ENCODE measurements at places on chromosomes 1 and 21.

DNA sequence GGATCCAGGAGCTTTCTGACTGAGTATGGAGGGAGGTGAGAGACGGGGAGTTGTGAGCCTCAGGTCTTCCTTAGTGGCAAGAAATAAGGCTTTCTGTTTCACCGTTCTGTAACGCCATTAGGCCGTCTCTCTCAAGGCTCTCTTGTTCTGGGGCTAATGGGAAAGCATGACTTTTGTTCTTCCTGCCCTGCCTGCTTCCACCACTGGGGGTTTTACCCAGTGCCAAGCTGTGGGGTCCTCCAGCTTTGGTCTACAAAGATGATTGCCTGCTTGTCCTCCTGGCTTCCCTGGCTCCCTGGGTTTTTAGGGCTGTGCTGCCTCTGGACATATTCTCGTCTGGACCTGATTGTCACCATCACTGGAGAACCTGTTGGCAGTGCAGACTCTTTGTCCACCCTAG is 74.8 kb upstream of the TINAGL1 start:
- DNase-seq = no peak

DNA sequence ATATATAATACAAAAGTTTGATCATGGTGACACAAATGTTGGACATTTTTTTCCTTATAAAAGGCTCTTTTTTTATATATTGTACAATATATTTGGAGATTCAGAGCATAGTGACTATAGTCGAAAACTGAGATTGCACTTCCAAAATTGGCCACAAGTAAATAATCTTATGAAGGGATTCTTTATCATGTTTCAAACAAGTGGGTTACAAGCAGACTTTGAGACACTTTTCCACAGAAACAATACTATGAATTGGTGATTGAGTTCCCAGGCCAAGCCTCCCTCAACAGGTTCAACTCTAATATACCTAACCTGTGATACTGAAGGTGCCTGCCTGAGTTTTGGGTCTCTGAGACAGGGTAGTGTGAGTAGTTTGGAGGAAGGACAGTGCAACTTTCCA is 13.8 kb downstream of the LEPR start:
- no peak for DNase-seq

- peak; percentile 55 for DNase-seq
These were observed 1.0 kb upstream of the DCAF6 start for GRCh38 chr1:167935216-167936067.

DNA sequence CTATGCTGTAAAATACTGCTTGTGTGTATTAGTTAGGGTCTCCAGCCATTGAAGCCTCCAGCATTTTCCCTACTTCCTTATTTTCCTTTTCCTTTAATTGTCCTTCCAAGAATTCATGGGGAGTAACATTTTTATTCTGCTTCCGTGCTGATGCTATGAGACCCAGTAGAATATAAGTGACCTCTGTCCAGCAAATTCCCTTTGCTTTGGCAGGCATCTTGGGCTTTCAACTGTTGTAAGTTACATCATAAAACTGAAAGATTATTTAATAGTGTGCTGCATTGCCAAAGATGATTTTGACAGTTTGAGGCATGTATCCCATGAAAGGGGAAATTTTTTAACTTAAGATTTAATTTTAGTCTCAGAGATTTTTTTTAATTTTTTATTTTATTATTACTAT is 48.1 kb upstream of the B3GALT2 start:
- no peak for DNase-seq

DNA sequence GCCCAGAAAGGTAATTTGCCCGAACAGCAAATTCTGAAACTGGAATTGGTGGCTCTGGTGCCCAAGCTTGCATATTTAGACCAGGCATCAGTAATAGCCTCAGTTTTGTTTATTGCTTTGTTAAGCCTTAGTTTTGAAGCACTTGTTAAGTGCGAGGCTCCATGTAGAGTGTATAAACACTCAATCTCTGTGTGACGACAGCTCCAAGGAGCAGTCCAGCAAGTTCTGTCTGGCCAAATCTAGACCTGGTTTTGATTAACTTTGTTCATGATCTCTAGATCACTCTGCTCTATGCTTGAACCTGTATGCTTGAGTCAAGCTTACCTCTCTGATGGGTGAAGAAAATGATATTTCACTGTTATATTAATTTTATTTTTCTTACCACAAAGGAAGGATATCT is 37.4 kb downstream of the DOP1B start:
- DNase-seq = no peak

GRCh38 chr1:111249960-111250359 is 22.4 kb downstream of the CHI3L2 start:
- no peak for DNase-seq

DNA sequence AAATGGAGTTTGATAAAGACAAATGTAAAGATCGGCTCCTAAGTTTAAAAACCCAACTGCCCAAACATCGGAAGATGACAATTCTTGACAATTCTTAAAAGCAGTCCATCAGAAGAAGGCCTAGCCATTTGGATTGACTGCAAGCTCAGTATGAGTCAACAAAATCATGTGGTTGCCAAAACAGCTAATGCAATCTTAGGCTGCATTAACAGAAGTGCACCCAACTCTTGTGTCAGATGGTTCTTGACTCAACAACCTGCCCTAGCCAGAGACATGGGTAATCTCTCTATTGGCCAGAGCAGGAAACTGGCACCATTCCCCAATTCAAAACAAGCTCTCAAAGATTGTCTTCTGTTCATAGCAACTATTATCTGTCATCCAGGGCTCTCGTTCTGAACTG is 9.9 kb upstream of the NCF2 start:
- DNase-seq = no peak

DNA sequence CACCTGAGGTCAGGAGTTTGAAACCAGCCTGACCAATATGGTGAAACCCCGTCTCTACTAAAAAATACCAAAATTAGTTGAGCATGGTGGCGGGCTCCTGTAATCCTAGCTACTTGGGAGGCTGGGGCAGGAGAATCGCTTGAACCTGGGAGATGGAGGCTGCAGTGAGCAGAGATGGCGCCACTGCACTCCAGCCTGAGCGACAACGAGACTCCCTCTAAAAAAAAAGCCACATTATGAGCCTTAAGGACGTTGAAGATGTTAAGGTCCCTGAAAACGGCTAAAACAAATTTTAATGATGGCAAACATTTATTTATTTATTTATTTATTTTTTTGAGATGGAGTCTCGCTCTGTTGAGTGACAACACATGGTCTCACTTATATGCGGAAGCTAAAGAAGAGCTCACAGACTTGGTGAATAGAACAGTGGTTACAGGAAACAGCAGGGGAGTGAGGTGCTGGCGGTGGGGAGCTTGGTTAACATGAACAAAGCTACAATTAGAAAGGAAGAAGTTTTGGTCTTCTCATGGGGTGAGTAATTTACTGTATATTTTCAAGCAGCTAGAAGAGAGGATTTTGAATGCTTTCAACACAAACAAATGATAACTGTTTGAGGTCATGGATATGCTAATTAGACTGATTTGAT is 47.1 kb downstream of the TCP10L start:
- peak; percentile 33 for DNase-seq

DNA sequence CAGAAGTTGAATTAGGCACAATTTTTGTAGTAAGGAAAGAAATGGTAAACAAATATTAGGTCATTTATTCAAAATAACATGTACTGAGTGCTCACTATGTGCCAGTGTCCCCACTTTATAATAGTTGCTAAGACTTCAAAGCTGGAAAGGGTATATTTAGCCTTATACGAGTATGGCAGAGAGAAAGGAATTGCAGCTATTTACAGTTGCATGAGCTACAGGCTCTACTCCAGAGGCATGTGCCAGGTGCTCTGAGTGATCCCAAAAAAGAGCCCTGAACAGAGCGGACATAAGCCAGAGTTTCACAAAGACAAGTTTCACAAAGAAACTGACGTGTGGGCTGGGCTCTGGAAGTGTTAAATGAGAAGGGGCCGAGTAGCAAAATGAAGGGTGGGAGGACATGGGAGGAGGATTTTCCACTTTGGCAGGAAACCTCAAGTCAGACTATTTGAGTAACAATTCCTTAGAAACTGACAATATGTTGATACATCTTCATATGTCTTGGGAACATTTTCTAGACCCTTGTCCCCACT is 40.9 kb downstream of the FASLG start:
- no peak for DNase-seq

- DNase-seq = peak; percentile 61
These were observed 23.8 kb downstream of the SEC16B start for GRCh38 chr1:177945943-177946650.

DNA sequence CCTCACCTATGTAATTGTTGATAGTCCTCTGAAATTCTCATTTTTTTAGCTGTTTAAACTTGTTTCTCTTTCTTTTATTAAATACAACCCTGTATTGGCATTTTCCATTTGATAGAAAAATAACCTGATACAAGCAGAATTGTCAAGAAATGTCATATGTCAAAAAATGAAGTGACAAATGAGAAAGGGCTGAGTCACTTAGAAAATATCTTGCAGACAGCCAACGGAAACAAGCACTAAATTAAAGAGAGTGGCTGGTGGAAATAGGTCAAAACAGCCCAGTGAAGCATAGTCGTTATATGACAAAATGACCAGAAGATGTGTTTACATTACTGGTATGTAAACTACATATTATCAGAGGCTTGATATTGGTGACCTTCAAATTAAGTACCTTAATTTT is 484.4 kb downstream of the PLA2G4A start:
- no peak for DNase-seq

DNA sequence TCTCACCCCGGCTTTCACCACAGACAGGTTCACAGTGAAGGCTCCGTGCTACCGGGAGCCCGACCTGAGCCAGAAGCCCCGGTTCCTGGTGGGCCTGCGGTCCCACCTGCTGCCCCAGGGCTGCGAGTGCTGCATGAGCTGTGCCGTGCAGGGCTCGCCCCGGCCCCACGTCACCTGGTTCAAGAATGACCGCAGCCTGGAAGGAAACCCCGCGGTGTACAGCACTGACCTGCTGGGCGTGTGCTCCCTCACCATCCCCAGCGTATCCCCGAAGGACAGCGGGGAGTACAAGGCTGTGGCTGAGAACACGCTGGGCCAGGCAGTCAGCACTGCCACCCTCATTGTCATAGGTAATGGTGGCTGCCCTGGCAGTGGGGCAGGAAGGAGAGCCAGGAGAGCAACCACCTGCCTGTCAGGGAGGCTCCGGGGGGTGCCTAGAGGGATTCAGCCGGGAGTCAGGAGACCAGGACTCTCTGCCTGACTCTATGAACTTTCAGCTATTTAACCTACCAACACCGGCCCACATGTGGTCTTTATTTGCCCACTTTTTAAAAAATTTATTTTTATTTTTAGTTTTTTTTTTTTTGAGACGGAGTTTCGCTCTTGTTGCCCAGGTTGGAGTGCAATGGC is 36.4 kb downstream of the IGFN1 start:
- DNase-seq = no peak

- peak; percentile 36 for DNase-seq
These were observed 33.3 kb downstream of the RUNX3 start for GRCh38 chr1:24896596-24897262.

DNA sequence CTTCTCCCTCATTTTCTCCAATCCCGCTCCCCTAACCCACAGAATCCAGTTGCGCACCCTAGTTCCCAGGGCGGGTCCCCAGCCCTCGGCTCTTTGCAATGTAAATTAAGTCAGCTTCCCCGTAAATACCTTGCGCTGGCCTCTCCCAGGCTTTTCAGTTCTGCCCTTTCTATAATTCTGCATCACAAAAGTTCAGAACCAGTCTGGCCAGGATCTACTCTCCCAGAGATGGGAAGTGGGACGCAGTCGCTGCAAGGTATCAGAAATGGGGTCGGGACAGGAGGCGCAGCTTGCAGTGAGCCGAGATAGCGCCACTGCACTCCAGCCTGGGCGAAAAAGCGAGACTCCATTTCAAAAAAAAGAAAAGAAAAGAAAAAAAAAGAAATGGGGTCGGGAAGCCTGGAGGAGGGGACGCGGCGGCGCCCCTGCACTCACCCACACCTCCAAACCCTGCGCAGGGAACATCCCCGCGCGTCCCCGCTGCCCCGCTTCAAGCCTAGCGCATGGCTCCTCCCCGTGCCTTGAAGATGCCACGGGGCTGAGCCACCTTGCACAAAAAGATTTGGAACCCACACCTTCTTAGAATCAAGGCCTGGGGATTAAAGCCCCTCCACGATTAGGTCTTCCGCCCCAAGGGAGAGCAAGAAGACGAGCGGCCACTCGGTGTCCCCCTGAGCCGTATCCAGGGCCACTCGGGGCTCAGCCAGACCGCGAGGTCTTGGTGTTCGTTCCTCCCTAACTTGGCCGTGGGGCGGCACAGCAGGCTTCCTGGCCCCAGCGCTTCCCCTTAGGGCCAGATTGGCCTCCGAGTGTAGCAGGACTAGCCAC is 27.2 kb upstream of the ITLN2 start:
- peak; percentile 40 for DNase-seq

DNA sequence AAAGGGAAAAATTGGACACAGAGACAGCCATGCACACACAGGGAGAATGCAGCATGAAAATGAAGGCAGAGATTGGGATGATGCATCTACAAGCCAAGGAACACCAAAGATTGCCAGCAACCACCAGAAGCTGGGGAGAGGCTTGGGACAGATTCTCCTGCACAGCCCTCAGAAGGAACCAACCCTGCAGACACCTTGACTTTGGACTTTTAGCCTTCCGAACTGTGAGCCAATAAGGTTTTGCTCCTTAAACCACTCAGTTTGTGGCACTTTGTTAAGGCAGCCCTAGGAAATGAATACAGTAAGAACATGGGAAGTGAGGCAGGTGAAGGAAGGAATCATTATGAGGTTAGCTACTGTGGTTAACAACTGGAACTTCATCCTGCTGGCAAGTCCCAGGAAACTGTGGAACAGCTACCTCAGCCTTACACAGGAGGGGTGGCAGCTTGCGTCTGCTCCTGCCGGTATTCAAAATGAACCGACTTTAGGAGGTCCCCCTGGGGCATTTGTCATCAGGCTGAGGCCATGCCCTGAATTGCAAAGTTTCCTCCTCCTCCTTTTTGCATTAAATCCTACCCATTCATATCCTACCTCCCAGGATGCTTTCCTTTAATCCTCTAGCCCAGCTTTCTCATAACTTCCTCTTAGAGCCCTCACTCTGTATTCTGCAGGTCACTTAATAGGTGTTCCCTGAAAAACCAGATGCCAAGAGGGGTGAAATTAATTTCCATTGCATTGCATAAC is 15.4 kb downstream of the CD247 start:
- no peak for DNase-seq

DNA sequence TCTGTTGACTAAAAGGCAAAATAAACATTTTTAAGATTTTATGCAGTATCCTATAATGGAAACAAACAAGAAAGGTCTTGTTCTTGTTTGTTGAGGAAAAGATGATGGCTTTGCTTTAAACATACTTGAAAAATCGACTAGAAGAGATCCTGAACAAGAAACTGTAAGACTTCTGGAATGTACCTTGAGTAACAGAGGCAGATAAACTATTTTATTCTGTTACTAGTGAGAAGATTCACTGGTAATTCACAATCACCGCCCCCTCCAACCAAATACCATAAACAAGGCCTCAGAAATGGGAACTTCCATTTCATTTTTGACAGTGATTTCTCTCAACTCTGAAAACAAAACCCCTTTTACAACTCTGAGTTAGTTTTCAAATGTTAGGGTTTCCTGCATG is 18.1 kb downstream of the TSEN15 start:
- no peak for DNase-seq

DNA sequence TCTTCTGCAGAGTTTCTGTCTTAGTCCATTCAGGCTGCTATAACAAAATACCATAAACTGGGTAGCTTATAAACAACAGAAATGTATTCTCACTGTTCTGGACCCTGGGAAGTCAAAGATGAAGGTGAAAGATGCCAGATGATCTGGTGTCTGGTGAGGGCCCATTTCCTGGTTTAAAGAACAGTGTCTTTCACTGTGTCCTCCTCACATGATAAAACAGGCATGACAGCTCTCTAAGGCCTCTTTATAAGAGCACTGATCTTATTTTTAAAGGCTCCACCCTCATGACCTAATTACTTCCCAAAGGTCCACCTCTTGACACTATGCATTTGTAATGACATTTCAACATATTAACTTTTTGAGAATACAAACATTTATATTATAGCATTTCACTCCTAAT is 250.2 kb upstream of the ZRANB2 start:
- no peak for DNase-seq

GRCh38 chr21:41832596-41833496 is 46.3 kb downstream of the PRDM15 start:
- DNase-seq = no peak
